Occipital lobe (tissue), 3 donors: ENCODE measurements at places on chromosomes 1 and 21.

DNA sequence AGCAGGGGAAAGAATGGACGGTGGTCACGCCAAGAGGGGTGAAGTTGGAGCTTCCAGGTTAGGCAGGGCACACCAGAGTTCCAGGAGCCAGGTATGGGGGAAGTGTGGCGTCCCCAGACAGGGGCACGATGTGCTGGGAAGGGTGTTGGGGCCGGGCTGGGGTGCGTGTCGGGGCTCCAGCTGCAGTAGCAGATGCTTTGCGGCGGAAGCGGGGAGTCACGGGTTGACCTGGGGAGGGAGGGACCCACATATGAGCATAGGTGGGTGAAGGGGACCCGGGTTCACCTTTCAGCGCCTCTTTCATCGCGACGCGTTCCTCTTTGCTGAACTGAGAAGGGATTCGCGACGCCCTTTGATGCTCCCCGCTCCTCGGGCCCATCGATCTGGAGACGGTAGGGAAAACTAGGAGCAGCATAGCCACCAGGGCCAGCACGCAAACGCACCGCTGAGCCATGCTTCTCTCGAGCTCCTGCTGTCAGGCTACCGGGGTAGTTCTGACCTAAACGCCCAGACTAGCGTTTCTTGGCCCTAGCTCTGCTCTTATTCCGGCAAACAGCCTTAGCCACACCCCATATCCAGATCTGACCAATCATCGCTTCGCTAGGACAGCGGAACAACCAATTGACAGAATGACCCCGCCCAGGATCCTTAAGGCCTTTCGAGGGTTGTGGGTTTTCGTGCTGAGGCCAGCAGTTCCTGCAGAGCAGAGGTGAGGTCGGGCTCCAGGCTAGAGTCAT lies at the start of gene PM20D1:
TSS of gene PM20D1 (minus strand) at position 514 of the 737 bp plus-strand sequence. CDS start at position 454, 60 bp downstream.
- DNase-seq = peak; percentile 79

- DNase-seq = no peak
Observed at GRCh38 chr1:94153133-94153532, 32.2 kb upstream of the ABCA4 start.

DNA sequence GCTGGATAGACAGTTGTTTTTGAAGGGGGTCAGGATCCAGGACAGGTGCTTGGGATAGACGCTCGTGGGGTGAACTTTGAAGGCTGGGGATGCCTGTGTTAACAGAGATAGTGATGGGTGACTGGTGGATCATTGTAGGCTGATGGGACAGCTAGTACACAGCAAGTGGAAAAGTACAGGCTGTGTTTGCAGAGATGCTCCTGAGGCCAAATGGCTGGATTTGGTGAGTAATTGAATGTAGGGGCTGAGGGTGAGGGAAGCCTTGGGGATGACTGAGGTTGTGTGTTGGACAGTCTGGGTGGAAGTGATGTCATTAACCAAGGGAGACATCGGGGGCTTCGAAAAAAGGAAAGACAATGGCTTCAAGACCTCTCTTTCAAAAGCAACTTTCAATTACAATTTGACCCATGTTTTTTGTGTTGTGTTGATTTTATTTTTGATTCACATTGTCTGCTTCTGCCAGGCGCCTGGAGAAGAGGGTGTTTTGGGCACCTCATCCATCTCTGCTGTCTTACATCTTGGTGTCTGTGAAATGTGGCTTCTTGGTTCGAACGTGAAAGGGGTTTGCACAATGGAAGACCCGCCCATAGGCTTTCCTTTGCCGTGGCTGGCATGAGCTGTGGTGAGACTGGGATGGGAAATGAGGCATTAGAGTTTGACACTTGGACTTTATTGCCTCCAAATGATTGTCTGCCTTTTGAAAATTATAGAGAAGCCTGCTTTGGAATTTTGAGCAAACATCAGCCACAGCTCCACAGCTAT lies 147.5 kb downstream of the FOXD2 start:
- DNase-seq = no peak

DNA sequence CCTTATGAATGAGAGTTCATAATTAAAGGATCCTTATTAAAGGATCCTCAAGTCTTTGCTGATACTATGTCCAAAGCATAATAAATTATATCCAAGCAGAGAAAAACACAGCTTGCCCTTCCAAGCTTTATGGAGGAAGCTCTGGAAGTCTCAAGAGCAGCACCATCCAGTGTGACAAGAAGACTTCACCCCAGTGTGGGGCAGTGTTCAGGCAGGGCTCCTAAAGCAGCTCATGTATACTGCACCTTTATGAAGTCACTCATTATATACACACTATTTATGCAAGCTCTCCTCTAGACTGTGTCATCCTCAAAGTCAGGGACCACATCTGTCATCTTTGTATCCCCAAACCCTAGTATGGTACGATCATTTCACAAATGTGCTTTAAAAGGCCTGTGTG lies 11.9 kb upstream of the CCN1 start:
- DNase-seq = no peak

DNA sequence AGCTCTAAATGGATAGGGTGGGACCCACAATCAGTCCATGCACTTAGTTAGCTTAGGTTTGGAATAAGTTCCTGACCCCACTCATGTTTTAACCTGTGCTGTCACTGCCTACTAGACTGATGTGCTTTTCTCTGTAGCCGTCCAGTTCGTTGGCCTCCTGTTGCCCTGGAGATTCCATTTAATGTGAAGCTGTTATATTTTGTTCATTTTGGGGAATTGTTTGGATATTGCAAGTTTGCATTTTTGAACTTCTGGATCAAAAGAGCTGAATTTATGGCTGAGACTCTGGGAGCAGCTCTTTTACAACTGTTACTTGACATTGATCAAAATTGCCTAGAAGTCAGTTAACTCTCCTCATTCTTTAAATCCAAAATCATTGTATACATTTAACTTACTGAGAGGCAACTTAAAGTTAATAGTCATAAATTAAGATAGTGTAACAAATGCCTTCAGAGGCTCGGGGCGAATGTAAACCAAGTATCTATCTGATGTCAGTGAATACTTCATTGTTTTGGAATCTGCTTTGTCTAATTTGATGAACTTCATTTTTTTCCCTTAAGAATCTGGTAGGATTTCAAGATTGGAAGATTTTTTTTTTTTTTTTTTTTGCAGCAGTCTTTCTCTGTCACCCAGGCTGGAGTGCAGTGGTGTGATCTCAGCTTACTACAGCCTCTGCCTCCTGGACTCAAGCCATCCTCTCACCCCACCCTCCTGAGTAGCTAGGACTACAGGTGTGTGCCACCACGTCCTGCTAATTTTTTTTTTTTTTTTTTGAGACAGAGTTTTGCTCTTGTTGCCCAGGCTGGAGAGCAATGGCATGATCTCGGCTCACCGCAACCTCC lies 38.1 kb downstream of the MIGA1 start:
- no peak for DNase-seq

DNA sequence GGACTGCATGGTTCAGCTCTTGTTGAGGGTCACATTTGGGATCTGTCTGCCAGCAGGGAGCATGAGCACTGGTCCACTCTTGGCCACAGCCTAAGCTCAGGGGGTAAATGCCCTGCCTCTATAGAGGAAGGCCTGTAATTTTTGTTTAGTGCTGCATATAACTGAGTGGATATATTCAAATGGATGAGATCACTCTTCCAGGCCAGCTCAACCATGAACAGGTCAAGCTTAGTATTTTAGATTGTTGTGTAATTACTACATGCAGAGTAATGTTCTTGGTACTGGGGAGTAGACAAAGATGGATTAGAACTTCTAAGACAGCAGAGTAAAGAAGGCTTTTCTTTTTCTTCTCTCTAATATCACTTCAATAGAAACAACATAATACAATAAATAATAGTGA lies 376.9 kb downstream of the GPATCH2 start:
- DNase-seq = no peak

GRCh38 chr1:244012202-244012601 lies 38.9 kb upstream of the ZBTB18 start:
- no peak for DNase-seq

DNA sequence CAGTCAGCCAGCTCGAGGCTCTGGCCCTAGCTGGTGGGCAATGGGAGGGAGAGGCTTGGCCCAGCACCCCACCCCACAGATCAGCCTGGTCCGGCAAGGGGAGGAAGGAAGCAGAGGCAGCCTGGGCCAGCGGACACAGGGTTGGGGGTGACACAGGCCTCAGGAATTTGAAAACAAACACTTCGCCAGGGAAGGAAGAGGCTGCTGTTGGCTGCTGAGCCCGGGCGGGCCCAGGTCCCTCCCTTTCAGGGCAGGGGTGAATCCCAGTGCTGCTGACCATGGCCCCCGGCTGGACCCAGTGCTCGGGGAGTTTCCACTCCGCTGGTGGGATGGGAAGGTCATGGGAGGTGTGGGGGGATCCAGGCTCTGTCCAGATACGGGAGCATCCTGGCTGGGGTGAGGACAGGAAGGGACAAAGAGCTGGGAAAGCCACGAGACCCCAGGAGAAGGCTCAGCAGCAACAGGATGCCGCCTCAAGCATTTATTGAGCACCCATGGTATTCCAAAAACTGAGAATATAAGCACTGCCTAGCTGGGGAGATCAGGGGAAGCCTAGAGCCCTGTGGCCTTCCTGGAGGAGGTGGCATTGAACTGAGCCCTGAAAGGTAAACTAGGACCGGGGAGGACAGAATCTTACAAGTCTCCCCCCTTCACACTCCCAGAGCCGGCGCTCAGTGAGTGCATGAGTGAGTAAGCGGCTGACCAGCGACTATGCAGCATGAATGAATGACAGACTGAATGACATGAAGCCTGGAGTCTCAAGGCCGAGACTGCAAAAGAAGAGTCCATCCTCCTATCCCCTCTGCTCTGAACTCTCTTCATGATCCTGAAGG lies 26.2 kb upstream of the EPHA2 start:
- no peak for DNase-seq

DNA sequence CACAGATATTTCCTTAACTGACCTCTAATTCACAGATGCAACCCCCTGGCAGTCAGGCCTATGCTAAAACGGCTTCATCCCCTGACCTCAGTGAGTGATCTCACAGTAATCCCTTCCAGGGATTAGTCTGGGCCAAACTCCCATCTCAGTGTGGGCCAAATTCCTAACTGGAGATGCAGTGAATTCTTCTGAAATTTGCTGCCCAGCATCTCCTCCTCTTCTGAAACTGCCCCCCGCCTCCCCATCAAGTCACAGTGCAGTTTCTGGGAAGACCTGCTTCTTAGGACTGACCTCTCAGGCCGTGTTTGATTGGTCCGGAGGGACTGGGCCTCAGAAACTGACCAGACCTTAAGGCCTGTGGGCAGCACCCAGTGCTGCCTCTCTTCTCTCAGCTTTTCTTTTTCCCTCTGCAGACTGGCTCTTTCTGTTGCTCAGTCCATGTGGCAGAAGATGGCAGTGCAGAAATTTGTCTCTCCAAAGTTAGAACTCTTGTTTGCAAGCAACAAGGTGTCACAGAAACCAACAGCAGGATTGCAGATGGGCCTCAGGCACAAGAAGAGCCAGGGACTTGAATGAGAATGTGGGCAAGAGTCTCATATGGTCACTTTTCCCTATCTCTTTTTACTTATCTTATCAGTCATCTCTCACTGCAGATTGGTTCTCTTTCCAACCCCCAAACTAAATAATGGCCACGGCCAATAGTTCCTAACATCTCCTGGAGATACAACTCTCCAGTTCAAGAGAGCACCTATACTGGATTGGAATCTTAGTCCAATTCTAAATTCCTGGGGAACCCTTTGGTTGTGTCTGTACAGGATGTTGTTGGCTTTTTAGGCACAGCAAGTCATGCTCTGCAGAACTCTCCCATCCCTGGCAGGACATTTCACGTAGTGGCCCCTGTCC lies 95.5 kb upstream of the RALGPS2 start:
- no peak for DNase-seq
